ENCODE measurements at places on chromosomes 7 and 10.
A peak's percentile ranks its signal among the peaks of the same experiment; 100 is the strongest.

- no peak for DNase-seq
Observed at GRCh38 chr10:103049237-103049636, 131.1 kb downstream of the CNNM2 start.

- DNase-seq, result no peak
Observed at GRCh38 chr7:7861211-7861633, 107.4 kb upstream of the GLCCI1 start.

- no peak for DNase-seq
Observed at GRCh38 chr7:132103718-132104117, 472.6 kb downstream of the PLXNA4 start.

- DNase-seq, result peak; percentile 66
Observed at GRCh38 chr7:27873981-27874957, 134.3 kb downstream of the TAX1BP1 start.

- DNase-seq, result no peak
Observed at GRCh38 chr10:121771966-121772365, 155.9 kb downstream of the ATE1 start.

DNA sequence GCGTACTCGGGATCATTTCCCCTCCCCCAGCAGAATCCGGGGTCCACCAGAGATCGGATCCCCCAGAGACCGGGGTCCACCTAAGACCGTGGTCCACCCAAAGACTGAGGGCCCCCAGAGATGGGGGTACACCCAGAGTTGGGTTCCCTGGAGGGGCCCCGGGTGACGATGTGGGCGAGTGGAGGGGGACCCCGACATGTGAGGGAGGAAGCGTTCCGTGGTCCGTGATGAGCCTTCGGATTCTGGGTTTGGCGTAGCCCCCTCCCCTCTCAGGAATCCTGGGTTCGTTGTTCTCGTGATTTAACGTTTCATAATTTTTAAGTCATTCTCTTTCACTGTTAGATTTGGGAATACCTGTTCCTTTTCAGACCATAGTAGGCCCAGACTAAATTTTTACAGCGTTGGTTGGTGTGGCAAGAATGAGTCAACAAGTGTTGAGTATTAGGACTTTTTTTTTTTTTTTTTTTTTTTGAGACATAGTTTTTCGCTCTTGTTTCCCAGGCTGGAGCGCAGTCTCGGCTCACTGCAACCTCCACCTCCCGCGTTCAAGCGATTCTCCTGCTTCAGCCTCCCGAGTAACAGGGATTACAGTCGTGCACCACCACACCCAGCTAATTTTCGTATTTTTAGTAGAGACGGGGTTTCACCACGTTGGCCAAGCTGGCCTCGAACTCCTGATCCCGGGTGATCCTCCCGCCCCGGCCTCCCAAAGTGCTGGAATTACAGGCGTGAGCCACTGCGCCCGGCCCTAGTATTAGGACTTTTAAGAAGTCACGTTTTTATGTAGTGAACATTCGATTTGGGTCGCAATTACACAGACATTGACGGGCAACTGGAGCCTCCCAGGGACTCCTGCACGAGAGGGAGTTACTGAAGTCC is 672 bp downstream of the GTPBP4 start:
- DNase-seq, result no peak

DNA sequence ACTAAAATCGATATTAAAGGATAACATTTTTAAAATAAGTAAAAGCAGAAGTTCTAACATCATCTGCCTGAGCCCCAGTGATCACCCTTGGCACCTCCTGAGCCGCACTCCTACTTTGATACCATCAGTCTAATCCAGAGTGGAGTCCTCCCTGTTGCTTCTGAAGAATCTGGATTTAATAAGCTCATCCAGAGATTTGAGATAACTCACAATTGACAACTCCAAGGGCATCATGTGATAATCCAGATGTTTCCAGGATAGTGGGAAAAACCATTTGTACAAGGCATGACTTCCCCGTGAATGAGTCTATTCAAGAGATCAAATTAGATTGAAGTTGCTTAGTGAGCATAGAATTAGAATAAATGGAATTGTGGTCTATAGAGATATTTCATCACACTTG is 475.8 kb upstream of the C7orf33 start:
- DNase-seq, result no peak

- no peak for DNase-seq
Observed at GRCh38 chr7:90303241-90303640, 17.9 kb downstream of the FAM237B start.

GRCh38 chr10:132183046-132183445 is 3.7 kb upstream of the DPYSL4 start:
- DNase-seq, result no peak

- no peak for DNase-seq
Observed at GRCh38 chr10:87837445-87837844, 19.4 kb upstream of the ATAD1 start.

DNA sequence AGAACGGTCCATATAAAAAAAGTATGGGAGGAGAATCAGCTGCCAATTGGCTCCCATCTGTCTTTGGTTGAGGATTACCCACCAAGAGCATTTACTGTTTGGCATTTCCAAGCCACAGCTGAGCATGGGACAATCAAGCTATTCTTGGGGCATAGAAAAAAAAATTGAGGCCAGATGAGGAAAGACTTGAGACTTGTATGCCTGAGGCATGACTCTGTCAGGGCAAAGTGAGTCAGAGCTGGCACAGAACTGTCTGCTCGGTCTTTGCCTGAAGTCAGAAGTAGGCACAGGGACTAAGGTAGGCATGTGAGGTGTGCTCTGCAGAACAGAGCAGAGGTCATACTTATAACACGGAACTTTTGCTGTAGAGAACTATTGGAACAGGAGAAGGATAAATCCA is 126.5 kb upstream of the CHRM2 start:
- no peak for DNase-seq

DNA sequence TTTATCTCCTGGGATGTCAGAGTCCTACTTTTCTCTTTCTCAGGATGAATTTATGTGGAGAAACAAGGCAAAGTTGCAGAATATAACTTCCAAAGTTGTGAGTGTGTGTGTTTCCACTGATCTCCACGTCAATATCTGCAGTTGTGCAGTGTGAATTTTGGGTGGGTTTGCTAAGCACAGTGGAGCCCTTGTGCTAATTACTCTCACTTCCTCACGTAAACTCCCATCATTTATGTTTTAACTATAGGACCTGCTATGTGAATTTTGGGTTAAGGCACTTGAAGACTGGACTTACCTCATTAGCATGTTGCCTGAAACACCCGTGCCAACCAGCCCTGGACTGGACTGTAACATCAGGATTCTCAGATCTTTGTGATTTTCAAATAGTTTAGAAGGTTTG is 51.9 kb upstream of the NPVF start:
- no peak for DNase-seq
